ENCODE measurements at places on chromosomes 6 and 20.

- peak; percentile 15 for DNase-seq
These were observed 80.8 kb upstream of the FUCA2 start for GRCh38 chr6:143592335-143592734.

- DNase-seq = peak; percentile 62
These were observed 29.4 kb upstream of the RNF8 start for GRCh38 chr6:37324131-37325033.

DNA sequence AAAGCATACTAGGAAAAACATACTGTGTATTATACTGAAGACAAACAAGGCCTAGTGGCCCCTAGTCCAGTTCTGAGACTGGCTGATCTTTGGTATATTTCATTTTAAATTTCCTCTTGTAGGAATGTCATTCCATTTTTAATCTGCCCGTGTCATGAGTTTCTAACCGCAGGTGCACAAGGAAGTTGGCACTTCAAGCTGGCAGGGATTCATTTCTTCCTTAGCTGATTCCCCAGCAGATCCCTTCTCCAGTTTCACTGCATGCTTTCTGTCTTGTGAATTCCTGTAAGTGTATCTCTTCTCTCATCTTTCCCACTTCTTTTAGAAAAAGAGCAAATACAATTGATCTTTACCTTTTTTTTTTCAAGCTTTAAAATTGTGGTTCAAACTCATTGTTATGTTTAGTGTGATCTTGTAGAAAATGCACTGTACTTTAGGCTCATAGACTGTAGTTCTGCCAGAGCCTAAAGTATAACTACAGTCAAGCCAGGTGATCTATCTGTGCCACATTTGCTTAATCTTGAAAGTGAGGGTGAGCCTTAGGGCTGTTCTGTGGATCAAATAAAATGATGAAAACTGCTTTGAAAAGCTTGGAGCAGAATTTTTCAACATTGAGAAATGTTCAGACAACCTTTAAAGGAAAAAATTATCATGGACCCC is 37.0 kb downstream of the RNF217 start:
- DNase-seq = no peak

- no peak for DNase-seq
These were observed 102.5 kb downstream of the TAF4 start for GRCh38 chr20:61963149-61963548.

DNA sequence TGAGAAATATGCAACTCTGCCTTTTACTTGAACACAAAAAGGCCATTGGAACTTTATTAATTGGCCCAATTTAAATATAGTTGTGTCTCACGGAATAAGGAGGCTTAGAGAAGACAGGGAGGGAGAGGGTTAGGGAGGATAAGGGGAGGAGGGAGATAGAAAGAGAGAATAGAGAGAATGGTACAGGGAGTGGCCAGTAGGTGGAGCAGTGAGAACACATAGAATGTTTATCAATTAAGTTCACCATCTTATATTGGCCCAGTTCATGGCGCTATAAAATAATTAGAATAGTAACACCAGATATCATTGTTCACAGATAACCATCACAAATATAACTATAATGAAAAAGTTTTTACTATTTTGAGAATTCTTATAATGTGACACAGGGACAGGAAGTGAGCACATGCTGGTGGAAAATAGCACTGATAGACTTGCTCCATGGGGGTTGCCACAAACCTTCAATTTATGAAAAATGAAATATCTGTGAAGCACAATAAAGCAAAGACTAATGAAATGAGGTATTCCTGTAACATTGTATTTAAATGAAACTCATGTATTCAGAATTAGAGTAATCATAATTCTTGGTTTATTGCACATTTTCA is 374.1 kb upstream of the MANEA start:
- DNase-seq = no peak

- no peak for DNase-seq
These were observed 5.3 kb upstream of the ZNF184 start for GRCh38 chr6:27478141-27478705.

DNA sequence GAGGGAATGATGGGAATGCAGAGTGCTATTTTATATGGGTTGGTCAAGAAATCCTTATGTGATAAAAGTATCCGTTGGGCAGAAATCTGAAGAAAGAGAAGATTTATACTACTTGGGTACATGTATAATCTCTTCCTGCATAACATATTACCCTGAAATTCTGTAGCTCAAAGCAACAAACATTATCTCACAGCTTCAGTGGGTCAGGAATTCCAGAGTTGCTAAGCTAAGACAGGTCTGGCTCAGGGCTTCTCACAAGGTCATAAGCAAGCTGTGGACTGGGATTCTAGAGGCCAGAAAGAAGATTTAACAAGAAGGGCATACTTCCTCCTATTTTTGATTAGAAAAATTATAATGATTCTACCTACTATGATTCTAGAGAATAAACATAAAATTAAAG is 172.5 kb upstream of the THEMIS start:
- no peak for DNase-seq

- DNase-seq = no peak
These were observed 302.3 kb upstream of the CITED2 start for GRCh38 chr6:139676718-139677117.

GRCh38 chr20:29410806-29411457 is 1846.5 kb upstream of the DEFB115 start:
- DNase-seq = no peak

DNA sequence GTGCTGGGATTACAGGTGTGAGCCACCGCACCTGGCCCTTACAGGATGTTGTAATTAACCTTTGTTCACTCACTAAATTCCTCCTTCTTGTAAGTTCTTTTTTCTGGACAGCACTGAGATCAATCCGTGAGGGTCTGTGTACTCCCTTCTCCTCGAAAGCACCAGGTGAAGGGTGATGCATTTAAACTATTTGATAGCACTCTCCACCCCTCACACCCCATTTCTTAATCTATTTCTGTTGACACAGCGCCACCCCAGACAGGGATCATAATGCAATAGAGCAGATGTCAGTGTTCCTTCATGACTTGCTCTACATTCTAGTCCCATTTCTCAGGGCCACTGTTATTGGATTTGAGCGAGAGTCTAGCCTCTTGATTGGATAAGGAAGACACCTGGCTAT is 46.3 kb downstream of the PPP1R14C start:
- no peak for DNase-seq

DNA sequence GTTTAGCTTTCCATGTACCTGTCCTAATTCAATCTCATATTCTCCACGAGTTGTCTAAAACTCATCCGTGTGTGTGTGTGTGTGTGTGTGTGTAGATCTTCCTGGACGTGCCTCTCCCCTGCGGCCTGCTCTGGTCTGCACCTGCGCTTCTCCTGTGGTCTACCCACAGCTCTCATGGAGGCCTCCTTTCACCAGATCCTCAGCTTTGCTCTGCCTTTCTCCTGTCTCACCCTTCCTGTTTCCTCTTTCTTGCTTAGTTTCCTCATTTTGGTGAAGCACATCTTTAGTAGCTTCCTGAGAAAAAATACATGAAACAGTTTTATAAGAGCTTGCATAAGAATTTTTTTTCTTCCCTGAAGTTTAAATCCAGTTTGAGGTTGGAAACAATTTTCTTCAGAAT is 18.1 kb downstream of the SLX4IP start:
- no peak for DNase-seq

All from HS-27A (cell line).